Stimulated activated CD4-positive, alpha-beta T cell treated with anti-CD3 and anti-CD28 coated beads, Interleukin-12 subunit alpha, Interleukin-12 subunit beta, amount 100 ng/mL, for 48 hours (primary cell): ENCODE measurements at places on chromosomes 5 and 9.

DNA sequence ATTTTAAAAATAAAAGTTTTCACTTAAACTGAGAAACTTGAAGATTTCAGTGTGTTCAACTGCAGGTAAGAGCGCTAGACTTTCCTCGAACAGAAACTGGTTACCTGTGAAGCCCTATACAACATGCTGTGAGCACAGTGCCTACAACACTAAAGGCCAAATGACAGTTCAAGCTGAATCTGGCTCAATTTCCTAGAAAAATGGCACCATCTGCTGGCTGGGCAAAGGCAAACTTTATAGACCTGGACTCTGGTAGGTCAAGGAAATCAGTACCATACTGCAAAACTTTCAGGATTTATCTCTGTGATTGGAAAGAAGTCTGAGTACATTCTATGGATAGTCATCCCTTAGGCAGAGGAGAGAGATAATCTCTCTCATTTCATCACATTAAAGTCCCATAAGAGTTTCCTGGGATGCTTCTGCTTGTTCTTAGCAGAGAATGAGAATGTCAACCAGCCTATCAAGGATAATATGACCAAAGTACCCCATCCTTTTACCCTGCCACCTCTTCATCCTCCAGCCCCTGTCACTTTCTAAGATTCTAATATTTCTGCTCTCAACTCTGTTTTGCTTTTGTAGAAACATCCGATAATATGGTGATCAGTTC, 31.8 kb upstream of the FOXB2 start:
- DNase-seq: no peak

DNA sequence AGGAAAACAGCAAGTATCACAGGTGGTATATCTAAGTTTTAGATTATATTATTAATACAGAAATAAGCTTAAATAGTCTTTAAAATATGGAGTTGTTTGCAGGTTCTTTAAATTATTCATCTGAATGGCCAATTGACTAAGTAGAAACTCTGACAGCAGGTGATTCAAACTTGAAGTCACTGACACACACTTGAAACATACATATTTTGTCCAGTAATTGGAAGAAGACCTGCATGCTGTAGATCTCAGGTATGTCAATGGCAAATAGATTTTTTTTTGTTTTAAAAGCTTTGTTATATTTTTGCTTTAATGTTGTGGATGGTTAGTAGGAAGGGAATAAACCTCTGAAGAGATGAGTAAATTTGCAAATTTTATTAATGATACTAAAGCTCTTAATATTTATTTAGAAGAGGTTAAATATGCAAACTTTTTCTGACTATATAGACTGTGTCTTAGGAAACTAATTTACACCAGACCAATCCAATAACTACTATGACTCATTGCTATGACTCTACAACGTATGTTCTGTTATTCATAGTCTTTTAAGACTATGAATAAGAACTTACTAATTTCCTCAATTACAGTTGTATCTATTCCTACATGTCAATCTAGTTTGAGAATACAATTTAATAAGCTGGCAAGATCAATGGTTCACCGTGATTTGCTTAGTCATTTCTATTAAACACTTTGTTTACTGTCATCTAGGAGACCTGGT, 53.9 kb upstream of the RORB start:
- DNase-seq: no peak

GRCh38 chr5:162444129-162444762, 376.7 kb downstream of the GABRG2 start:
- DNase-seq: no peak

- DNase-seq: no peak
Observed at GRCh38 chr5:132233811-132234683, 6.4 kb upstream of the P4HA2 start.

GRCh38 chr5:14016549-14016948, 72.1 kb upstream of the DNAH5 start:
- DNase-seq: no peak

DNA sequence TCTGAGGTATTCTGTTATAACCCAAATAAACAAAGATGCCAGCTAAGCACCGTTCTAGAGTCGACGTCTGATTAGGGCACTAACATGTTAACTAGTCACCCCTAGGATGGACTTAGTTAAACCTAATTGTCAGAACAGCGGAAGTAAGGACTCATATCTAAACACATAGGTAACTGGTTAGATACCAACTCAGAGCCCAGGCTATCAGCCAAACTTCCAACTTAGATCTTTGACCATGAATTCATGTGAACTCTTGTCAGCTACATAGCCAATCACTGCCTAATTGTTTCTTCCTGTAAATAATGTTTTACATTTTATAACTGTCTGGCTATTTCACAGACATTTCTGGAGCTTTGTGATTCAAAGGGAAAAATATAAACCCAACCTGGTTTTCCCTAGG, 84.3 kb upstream of the DHFR start:
- DNase-seq: no peak

DNA sequence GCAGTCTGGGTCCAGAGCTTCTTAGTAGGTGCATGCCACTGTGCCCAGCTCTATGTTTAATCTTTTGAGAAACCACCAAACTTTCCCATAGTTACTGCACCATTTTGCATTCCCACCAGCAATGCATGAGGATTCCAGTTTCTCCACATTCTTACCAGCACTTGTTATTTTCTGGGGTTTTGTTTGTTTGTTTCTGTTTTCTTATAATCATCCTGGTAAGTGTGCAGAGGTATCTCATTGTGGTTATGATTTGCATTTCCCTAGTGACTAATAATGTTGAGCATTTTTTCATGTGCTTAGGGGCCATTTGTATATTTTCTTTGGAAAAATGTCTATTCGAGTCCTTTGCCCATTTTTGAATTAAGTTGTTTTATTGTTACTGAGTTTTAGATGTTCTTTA, 11.4 kb downstream of the FOXE1 start:
- no peak for DNase-seq

GRCh38 chr5:60687927-60688720, 11.8 kb downstream of the DEPDC1B start:
- DNase-seq: no peak

DNA sequence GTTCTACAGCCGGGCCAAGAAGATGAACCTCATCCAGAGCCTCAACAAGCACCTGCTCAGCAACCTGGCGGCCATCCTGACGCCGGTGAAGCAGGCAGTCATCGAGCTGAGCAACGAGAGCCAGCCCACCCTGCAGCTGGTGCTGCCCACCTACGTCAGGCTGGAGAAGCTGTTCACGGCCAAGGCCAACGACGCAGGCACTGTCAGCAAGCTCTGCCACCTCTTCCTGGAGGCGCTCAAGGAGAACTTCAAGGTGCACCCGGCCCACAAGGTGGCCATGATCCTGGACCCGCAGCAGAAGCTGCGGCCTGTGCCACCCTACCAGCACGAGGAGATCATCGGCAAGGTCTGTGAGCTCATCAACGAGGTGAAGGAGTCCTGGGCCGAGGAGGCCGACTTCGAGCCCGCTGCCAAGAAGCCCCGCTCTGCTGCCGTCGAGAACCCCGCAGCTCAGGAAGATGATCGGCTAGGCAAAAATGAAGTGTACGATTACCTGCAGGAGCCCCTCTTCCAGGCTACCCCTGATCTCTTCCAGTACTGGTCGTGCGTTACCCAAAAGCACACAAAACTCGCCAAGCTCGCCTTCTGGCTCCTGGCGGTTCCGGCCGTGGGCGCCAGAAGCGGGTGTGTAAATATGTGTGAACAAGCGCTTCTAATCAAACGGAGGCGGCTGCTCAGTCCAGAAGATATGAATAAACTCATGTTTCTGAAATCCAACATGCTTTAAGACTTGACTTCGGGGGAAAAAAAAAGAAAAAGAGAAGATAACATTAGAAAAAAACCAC, 28.5 kb downstream of the AMBP start:
- no peak for DNase-seq

- no peak for DNase-seq
Observed at GRCh38 chr9:33349743-33350142, 52.6 kb downstream of the AQP7 start.

GRCh38 chr9:92035146-92035545, 80.1 kb downstream of the SPTLC1 start:
- no peak for DNase-seq

- no peak for DNase-seq
Observed at GRCh38 chr5:30676223-30676840, 517.2 kb upstream of the CDH6 start.

DNA sequence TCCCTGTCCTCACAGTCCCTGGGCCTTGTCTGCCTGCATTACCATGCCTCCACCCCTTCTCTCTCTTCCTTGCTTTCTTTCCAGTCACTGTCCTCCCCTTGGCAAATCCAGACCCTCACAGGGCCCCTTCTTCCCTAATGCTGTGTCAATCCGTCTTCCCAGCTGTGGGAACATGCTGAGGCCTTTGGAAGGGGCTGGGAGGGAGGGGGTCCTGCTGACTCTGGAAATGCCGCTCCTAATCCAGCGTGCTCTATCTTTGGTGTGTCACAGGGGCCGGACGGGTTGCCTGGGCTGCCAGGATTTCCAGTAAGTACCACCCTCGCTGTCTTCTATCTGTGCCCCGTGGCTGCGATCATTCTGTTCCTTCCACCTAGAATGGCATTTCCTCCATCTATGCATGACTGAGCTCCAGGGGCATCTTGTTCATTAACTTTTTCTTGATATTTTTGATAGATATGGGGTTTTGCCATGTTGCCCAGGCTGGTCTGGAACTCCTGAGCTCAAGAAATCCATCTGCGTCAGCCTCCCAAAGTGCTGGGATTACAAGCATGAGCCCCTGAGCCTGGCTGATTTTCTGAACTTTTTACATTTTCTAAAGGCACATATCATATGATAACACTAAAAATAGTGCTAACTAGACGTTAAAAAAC, 64.5 kb upstream of the TGFBR1 start:
- DNase-seq: no peak

DNA sequence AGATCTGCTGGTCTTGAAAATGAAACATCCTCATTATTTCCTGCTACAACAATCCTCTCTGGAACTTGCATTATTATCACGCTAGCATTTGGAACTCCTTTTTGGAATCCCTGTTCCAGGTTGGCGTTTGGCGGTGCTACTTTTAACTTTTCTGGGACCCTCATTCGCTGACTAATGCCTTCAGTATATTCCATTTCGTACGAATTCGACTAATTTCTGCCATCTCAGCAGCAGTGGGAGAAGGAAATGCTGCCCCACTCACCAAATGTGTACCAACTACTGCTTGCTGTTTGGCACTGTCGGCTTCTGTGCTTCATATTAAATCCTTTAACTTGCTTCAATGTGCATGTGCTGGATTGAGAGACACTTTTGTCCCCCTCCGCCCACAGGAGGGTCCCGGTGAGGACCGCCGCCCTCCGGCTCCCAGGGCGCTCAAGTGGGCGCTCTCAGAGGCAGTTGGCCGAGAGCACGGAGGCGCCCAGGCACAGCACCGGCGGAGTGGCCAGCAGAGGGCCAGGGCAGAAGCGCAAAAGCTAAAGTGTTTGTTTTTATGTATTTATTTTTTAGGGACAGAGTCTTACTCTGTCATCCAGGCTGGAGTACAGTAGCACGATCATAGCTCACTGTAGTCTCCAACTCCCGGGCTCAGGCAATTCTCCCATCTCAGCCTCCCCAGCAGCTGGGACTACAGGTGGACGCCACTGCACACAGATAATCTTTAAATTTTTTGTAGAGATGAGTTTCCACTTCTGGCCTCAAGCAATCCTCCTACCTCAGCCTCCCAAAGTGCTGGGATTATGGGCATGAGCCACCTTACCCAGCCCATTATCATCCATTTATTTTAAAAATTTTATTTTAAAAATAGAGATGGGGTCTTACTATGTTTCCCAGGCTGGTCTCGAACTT, 11.9 kb downstream of the PDE6A start:
- no peak for DNase-seq

DNA sequence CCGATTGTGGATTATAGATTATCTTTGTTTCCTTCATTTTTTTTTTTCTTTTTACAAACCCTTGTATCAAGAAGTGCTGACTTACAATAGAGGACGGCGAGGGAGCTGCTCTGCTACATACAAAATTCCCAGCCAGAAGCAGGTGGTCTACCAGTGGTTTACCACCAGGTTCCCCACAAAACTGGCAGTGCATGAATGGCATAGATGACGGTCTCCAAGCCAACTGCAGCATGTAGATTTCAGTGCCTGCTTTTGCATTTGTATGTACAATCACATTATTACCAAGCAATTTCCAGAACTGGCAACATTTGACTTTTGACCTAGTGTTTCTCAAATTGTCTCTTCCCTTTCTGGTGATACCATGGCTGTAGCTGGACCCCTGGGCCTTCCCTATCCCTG, 84.0 kb downstream of the ACER2 start:
- no peak for DNase-seq

GRCh38 chr5:146799671-146800070, 78.9 kb downstream of the PPP2R2B start:
- no peak for DNase-seq

- DNase-seq: no peak
Observed at GRCh38 chr5:145345511-145346287, 489.4 kb downstream of the PRELID2 start.

DNA sequence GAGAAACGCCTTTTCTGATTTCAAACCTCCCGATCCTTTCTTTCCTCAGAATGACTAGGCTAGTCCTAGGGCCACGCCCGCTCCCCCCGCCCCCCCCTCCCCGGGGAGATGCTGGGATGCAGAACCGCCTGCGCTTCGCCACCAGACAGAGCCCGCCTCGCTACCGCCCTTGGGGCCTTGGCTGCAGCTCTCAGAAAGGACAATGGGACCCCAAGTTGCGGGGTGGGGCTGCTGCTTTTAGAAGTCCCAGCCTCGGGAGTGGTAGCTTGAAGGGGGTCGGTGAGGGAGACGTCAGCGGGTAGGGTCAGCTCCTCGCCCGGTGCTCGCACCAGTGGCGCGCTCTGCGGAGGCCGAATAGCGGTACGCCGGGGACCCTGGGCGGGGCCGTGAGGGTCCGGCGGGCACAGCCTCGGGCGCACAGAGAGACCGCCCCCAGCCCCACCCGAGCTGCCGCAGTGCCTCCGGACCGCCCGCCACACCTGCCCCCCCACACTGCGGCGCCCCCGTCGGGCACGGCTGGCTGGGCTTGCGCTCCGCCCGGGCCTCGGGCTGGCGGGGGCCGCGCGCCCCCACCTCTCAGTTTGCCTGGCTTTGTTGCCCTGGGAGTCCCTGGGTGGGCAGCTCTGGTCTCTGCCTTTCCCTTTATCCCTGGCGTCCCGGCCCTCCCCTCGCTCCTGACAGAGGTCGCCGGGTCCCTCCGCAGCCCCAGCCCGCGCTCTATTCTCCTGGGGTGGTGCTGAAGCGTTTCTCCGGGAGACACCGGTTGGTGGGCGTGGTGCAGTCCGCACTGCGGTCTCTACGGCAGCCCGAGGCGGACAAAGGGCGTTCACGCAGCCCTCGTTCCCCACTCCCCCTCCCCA, 1.2 kb downstream of the MAP1B start:
- DNase-seq: no peak

- DNase-seq: no peak
Observed at GRCh38 chr9:129740174-129740573, 12.7 kb downstream of the PTGES start.

- no peak for DNase-seq
Observed at GRCh38 chr5:28896949-28897348, 1858.6 kb upstream of the CDH9 start.
